ENCODE measurements at places on chromosomes 13 and 19.
A peak's percentile ranks its signal among the peaks of the same experiment; 100 is the strongest.

DNA sequence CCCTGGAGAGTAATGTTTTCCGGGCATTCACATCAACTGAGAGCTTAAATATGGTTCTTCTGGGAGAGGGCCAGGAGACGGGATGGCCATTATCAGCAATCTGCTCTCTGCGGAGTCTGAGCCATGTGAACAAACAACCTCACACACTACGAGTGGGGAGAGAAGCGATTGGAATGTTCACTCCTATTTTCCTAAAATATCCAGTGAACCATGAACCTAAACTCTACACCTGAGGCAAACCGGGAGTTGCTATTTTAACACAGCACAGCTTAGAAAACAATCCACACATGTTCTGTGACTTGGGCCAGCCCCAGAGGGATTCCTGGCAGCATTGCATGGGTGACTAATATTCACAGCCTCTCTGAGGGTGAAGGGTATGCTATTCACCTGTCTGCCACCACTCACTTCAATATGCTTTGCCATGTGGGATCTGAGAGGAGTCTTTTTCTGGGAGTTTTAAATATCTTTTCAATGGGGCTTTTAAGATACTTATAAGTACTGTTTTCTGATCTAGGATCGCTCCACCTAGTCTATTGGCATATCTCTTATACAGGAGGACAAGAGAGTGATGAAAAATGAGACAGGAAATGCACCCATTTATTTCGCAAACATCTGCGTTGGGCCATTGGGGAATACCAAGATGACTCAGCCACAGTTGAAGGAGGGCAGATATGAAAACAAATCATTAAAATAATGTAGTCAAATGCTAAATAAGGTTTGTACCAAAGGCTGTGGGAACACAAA, 72.6 kb upstream of the SERP2 start:
- DNase-seq = peak; percentile 61

DNA sequence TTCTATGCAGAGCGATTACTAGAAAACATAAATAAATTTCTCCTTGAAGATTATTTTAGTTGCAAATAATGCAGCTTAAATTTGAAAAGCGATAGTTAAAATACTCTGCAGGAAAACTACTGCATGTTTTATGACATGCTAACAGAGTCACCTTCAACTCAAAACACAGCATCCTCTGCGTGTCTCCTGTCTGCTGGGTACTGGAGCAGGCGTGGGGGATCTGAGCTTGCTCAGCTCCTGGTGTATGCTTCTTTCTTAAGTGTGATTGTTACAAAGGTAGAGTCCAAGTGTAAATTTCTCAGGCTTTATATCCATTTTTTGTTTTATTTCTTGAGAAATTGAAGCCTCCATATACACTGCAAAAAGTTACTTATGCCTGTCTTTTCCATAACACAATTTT, 15.3 kb downstream of the SPATA13 start:
- no peak for DNase-seq

DNA sequence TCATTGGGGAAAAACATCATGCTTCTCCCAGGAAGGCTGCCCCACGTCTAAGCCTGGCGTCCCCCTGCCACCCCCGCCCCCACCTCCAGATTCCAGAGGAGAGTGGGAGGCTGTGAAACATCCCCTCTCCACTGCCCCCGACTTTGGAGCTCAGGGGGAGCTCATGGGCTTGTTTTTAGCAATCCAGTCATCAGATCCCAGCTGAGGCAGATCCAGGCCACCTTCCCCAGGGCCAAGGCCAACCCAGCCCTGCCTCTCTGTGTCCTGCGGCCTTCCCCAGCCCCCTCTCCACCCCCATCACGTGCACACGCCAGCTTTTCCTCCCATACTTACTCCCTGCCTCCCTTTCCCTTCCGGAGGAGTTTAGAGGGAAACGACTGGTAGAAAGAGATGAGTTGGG, 38.8 kb downstream of the SHISA2 start:
- no peak for DNase-seq

DNA sequence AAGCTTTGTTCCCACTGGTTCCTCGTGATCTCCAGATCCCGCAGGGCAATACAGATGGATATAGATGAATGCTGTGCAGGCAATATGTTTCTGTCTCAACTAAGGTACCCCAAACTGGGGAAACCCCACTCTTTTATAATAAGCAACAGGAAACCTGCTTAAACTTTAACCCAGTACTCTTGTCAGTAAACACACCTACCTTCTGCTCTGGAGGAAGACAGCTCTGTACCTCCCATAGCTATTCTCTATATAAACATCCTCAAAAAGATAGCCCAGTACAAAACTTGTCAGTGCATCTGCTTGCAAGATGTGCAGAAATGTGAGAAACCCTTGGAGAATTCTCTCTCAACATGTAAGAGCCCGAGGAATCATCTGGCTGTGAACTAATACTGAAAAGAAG, 583.6 kb downstream of the OLFM4 start:
- DNase-seq = no peak

- peak; percentile 64 for DNase-seq
These were observed 15.1 kb upstream of the CEACAM4 start for GRCh38 chr19:41641879-41642485.

Measured in brain microvascular endothelial cell (primary cell).